ENCODE measurements at places on chromosomes 5 and 9.

- DNase-seq = no peak
Observed at GRCh38 chr5:72134226-72134899, 27.1 kb downstream of the MAP1B start.

DNA sequence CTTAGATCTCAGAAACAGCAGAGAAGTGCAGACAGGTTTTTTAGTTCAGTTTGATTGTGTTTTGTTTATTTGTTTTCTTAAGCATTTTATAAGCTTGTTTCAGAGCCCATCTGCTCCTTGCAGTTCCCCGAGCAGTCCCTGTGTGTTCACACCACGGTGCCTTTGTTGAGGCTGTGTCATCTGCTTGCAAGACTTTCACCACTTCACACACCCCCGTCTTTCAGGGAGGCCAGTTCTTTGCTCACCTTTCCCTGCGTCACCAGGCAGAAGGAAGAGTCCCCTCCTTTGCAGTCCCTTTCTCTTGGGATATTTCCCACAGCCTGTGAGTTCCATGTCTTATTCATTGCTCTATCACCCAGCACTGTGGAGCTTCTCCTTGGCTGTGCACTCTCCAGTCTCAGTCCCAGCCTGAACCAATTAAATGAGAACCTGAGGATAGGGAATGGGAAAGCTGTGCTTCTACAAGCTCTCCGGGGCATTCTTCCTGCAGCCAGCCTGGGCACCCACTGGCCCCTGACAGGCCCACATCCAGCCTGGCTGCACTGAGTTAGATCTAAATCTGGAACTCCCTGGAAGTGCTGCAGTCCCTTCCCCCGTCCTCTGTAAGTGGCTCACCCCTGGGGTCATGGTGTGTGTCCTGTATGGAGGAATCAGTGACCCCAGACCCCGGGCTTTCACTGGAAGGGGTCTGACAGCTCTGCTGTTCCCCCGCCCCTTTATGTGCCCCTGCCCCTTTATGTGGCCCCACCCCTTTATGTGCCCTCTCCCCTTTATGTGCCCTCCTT lies 5.5 kb downstream of the MVB12B start:
- no peak for DNase-seq

DNA sequence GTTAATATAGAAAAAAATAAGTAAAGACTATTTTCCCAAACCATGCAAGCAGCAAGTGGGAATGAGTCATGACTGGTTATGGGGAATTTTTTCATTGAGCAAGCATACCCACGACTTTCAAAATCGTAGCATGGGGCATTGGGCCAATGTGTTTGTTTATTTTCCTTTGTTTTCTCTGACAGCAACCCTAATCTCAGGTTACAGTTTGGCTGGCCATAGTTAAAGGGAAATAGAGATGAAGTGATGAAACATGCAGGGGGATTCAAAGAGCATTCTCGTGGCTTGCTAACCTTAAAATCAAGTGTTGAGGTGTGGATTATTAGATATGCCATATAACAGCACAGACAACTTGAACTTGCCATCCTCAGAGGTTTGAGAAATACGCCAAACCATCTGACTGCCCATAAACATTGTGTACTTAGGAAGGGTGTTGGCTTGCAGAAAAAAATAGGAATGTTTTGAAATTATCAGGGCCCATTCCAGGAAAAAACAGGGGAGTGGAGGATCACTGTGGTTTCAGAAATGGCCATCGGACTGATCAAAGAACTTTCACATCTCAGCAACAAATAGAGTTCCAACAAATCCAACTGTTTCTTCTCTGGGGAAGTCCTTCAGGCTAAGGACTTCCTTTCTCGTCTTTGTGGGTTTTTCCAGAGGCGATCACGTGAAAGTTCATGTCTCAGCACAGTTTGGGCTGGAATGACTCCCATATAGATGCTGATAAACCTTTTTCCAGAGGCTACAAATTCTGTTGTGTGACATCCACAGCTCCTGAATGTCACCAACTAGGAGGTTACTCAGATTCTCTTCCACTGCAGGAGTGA lies 259.1 kb downstream of the SYK start:
- DNase-seq = no peak

DNA sequence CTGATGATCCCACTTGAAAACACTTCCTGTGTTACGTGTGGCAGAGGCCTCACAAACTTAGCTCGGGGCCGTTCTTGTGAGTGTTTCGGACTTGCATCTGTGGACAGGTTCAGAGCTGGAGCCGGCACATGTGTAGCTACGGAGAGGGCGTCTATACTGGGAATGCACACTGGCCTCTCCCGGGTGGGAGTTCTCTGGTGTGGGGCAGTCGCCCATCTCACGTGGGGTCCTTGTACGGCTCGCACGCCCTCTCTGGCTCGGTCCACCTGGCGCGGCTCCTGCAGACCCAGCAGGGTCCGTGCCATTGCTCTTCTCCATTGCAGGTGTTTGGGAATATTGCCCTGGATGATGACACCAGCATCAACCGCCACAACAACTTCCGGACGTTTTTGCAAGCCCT lies 197.9 kb downstream of the CACNA1B start:
- no peak for DNase-seq

GRCh38 chr5:76544268-76544926 lies 78.8 kb downstream of the F2RL2 start:
- no peak for DNase-seq

- DNase-seq = no peak
Observed at GRCh38 chr9:27683181-27683580, 109.9 kb upstream of the C9orf72 start.

GRCh38 chr5:10485142-10485795 lies 43.6 kb downstream of the ROPN1L start:
- DNase-seq = no peak

DNA sequence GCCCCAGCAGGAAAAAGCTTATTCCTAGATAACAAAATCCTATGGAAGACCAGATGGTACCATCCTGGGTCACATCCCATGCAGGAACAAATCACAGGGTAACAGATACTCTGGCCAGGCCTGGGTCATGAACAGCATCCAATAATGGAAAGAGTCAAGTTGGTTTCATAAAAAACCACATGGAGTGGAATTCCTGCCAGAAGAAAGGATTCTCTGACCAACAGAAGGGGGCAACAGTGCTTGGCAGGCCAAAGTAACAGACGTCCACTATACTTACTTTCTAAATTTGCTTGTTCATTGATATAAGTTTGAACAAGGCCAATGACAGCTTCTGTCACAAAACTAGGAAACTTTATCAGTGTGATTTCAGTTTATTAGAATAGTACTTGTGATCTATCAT lies 273.5 kb downstream of the ARRDC3 start:
- DNase-seq = no peak

DNA sequence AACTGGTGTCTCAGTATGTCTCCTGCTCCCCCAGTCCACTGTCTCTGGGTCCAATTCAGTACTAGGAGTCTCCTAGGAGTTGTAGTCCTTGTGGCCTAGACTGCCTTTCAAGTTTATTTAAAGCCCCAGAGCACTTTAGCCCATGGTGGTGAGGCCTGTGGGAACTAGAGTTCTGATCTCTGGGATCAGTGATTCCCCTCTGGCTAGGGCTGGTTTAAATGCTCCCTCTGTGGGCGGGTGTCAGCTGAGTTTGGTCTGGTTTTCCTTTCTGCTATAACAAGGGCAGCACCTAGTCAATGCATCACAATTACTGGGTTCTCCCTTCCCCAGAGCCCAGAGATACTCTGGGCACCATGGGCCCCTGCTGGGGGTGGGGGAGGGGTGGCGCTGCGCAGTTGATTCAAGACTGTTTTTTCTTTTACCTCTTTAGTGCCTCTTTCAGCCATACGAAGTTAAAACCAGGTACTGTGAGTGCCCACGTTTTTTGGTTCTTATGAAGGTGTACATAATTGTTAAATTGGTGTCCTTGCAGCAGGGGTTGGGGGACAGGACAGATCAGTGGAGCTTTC lies 9.3 kb upstream of the SLC36A3 start:
- DNase-seq = no peak

DNA sequence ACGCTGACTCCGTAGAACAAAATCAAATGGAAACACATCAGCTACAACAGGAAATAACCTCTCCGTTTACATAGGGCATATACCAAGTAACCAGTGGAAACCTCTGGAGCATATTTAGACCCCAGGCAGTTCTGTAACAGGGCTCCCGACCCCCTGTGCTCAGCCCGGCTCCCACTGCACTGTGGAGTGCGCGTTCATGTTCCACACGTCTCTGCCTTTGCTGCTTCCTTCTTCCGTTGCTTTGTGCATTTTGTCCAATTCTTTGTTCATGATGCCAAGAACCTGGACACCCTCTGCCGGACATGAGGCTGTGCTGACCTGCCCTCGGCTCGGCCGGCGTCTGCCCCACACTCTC lies 5.9 kb upstream of the AGPAT2 start:
- DNase-seq = no peak
